Mucosa of descending colon (tissue), 3 donors: ENCODE measurements at places on chromosomes 1 and 21. TPM values are rescaled to one million over a fixed set of nuclear protein-coding genes. Genes with fewer than 3 reads are reported as not detected.
A peak's percentile ranks its signal among the peaks of the same experiment; 100 is the strongest.

The AMY2A gene
- total RNA-seq, result not detected

The FMO5 gene
- 111 TPM for total RNA-seq

GRCh38 chr1:79074975-79075374 is 68.4 kb upstream of the ADGRL4 start:
- no peak for DNase-seq

GRCh38 chr1:228911225-228912210 is 176.2 kb downstream of the RHOU start:
- no peak for DNase-seq

GRCh38 chr1:92752719-92753118 is 32.2 kb downstream of the EVI5 start:
- DNase-seq, result no peak

GRCh38 chr1:163056831-163057230 is 12.3 kb upstream of the RGS4 start:
- no peak for DNase-seq

- no peak for DNase-seq
Measured at GRCh38 chr1:154813300-154813816, 56.7 kb downstream of the KCNN3 start.

GRCh38 chr21:32687643-32688345 is 40.0 kb downstream of the SYNJ1 start:
- no peak for DNase-seq

DNA sequence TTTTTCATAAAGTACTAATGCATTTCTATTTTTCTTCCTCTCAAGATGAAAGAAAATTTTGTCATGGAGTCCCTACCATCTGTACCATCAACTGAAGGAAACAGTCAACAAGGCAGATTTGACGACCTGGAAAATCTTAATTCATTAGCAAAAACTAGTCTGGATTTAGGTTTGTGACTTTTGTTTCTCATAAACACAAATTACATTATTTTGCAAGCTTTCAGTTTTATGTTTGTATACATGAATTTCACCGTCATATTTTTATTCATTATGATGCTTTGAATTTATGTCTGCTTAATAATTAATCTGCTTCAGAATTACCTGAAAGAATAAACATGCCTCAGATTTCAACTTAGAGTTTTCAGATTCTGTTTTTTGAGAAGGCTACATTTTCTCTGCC is 132.9 kb downstream of the PATJ start:
- no peak for DNase-seq

DNA sequence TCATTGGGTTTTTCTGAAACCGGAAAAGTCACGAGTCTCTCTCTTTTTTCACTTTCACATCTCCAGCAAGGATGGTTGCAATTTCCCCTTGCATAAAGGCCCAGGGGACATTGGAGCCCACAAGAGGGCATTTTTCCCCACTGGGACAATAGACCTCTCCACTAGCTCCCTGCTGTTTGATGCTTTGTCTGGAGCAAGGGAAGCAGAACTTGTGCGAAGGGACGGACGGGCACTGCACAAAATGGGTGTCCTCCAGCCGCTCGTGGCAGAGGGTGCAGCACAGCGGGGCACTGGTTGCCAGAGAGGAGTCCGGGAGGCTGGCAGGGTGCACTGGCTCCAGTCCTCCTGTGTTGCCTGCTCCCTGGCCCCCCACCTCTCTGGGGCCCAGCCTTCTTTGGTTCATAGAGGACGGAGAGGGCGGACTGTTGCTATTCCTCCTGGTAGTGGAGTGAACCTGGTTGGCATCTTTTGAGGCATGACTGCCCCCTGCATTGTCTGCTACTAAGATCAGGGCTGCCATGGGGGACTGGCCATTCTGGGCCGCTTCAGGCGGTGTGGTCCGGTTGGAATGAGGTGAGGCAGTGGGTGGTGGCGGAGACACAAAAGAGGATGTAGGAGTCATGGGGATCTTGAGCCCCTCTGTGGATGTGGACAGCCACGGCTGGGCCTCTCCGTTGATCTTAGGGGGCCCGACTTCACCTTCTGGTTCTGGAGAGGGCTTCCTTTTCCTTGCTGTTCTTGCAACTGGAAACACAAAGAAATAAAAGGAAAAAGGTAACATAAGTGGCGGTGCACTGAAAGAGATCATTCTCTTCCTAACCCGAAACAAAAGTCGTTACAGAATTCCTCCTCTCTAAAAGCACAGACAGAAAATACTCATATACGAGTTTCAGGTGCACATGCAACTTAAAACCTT is 2.6 kb downstream of the IRF2BP2 start:
- DNase-seq, result peak; percentile 69

GRCh38 chr1:40742363-40743061 is 41.1 kb upstream of the KCNQ4 start:
- no peak for DNase-seq

- DNase-seq, result no peak
Measured at GRCh38 chr1:117166076-117166475, 44.5 kb upstream of the TRIM45 start.

DNA sequence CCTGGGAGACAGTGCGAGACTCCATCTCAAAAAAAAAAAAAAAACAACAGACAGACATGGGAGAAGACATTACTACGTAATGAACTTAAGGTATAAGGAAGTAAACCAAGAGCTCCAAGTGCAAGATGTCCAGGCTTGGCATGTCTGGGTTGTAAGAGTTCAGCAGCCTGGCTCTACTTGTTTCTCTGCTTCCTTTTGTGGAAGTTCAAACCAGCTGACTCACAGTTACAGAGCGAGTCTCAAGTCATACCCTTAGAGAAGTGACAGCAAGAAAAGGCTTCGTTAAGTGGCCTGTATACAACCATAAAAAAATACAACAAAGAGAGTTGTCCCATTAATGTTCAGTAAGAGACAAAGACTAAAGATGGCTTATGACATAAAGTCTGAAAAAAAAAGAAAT is 1.3 kb downstream of the RIT1 start:
- DNase-seq, result no peak
